ENCODE measurements at places on chromosomes 7 and 10.

DNA sequence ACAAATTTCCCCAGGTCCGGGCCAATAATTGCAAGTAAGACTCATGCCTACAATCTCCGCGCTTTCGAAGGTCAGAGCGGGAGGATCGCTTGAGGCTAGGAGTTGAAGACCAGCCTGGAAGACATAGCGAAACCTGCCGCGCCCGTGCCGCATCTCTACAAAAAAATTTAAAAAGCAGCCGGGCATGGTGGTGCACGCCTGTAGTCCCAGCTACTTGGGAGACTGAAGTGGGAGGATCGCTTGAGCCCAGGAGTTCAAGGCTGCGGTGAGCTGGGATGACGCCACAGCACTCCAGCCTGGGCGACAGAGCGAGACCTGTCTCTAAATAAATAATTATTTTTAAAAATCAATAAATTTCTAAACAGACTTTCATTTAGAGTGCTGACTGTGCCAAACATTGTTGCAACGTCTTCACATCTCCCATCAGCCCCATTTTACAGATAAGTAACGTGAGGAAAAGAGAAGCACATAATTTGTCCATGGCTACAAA lies 494 bp upstream of the CFAP43 start:
- DNase-seq = no peak

GRCh38 chr7:26868841-26869495 lies 4.6 kb upstream of the SKAP2 start:
- DNase-seq = no peak

DNA sequence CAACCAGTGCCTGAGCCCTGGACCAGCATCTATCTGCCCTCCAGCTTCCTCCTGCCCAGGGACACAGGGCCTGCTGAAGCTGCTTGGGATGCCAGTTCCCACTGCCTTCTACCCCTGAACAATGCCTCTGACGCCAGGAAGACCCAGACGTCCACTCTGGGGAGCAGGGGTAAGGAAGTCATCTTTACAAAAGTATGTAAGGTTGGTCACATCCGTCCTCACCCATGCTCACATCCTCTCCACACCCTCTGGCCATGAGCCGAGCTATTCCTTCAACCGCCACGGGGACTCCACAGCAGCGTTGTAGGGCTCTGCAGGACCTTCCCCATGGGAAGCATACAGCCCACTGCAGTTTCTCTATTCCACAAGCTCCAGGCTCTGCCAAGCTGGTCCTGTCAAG lies 58.5 kb downstream of the CLRN3 start:
- no peak for DNase-seq

- no peak for DNase-seq
These were observed 48.4 kb downstream of the BMPR1A start for GRCh38 chr10:86804805-86805204.

- no peak for DNase-seq
These were observed 152.9 kb downstream of the HGF start for GRCh38 chr7:81616951-81617350.

- DNase-seq = no peak
These were observed 54.9 kb downstream of the ZRANB1 start for GRCh38 chr10:124996854-124997215.

DNA sequence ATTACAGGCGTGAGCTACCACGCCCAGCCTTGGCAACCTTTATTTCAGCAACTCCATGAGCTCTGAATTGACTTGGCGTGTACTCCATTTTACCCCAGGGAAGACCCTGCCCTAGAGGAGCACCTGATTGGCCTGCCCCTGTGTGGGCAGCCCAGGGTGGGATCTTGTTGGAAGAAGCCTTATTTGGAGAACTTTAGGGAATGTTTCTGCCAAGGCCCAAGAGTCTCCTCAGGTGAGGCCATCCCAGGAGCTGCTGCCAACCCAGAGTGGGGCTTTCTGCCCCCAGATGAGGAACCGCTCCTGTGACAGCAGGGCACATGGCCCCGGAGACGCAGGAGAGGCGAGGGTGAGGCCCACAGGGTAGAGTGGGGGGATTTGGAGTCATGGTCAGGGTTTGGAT lies 42.0 kb downstream of the VWA2 start:
- DNase-seq = no peak

DNA sequence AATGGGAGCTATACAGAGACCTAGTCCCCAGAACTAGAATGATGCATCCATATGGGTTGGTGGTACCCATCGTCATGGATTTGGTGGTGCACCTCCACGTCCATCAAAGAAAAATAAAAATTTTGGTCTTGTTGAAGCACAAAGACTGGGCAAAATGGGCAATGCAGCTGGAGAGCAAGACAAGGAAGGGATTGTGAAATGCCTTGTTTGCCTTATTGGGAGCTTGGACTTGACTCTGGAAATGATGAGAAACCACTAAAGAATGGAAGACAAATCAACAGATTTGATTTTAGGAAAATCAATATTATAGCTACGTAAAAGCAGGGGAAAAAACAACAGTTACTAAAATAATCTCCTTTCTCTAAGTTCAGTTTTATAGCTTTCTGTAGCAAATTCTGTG lies 150.9 kb downstream of the CPED1 start:
- no peak for DNase-seq

DNA sequence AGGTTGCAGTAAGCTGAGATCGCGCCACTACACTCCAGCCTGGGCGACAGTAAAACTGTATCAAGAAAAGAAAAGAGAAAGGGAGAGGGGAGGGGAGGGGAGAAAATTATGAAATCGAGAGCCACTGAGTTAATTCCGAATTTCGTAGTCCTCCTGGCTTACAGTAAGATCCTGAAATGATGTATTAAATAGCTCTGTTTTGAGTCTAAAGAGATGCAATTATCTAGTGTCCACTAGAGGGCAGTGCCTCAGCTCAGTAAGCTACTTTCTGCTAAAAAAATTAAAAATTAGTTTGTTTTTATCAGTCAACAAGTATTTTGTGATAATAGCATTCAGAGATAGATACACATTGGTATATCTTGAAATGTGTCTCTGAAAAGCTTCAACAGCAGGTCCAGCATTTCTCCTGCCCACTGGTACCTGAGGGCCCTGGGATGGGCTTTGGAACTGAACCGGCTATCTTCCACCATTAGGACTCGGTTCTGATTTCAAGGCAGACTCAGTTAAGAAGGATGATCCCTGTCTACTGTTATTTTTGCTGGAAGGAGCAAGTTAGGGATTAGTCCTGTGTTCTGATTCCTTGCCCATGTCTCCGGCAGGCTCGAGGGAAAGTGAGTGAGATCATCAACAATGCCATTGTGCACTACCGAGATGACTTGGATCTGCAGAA lies 19.5 kb downstream of the TSPAN33 start:
- DNase-seq = no peak

GRCh38 chr10:83921984-83922860 lies 217.1 kb upstream of the GHITM start:
- no peak for DNase-seq

GRCh38 chr7:153010416-153010815 lies 250.9 kb downstream of the ACTR3B start:
- no peak for DNase-seq

GRCh38 chr10:25888627-25889026 lies 45.4 kb upstream of the MYO3A start:
- no peak for DNase-seq

DNA sequence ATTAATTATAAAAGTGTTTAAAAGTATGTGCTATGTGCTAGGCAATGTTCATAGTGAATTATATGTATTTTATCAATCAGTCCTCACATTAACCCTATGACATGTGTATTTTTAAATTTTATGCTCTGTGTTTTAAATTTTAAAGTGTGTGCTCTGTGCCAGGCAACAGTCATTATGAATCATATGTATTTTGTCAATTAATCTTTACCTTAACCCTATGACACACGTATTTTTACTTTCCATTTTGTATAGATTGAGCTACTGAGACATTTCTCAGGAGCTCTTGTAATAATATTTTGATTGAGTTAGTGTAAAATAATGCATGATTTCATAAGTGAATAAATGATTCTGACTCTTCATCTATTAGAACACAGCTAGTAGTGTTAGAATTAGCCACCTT lies 117.8 kb downstream of the THSD7A start:
- no peak for DNase-seq

DNA sequence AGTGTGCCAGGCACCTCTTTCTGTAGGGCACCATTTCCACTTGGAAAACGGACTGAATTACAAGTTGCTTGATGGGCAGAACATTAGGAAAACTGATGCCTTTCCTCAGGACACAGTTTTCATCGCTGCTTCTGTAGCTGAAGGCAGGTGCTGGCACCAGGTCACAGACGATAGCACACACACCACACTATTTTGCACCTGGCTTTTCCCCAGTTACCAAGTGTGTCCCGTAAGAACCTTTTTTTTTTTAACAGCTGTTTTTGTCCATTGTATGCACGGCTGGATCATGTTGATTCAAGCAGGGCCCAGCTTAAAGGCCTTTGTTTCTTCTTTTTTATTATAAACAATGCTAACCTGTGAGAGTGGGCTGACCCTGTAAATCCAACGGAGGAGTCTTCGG lies 1.3 kb upstream of the GET4 start:
- no peak for DNase-seq

GRCh38 chr7:23184709-23185359 lies 3.0 kb downstream of the NUP42 start:
- DNase-seq = no peak

DNA sequence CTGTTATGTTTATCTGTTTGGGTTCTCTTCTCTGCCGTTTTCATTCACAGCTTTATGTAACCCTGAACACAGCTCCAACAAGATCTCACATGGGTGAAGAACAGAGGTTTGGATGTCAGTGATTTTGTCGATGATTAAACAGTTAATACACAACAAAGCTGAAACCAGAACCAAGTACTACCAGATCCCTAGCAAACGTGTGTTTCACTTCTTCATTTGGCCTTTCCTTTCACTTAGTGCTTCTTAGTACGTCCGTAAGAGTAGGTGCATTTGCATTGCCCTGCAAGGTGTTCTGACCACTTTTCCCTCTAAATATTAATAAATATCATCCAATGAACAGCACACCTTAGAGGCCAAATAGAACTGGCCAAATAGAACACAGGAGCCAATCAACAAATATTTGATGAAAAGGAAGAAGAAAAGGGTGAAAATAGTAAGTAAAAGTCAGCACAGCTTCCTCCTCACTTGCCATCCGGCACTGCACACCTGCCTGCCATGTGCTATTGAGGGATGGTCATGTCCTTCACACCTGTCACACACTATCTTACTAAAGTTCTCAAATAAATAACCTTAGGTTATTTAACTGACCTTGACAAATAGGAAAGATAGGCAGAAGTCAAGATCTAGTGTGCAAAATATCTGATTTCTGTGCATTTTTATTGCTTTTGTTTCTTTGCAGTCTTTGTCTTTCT lies 252.6 kb upstream of the ANKRD30A start:
- DNase-seq = no peak

- no peak for DNase-seq
These were observed 242.1 kb downstream of the CDC14C start for GRCh38 chr7:49166441-49166840.

GRCh38 chr10:88390041-88390440 lies 193.1 kb downstream of the RNLS start:
- no peak for DNase-seq

- DNase-seq = no peak
These were observed 28.1 kb downstream of the ARL4A start for GRCh38 chr7:12715372-12716133.

DNA sequence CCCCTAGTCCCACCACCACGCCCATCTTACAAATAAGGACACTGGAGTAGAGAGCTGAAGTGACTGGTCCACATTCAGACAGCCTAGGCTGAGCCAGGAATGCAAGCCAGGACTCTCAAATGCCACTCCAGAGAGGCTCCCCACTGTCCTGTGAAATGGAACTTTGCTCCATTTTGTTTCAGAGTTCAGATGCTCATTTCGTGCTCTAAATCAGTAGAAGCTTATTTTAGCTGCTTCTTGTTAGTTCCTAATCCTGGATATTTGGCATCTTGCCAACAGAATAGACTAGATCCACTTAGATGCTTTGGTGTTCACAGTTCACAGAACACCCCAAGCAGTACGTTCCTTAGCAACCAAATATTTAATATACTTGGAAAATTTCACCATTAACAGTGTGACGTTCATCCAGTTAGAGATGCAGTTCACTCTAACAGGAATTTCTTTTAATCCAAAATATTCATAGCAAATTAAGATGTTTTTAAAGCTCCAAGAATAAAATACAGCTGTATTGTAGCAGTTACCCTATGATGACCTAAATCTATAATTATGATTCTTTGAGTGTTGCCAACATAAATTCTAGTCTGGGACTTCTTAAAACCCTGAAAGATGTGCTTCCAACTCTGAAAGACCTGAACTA lies 7.3 kb downstream of the MMP21 start:
- no peak for DNase-seq

DNA sequence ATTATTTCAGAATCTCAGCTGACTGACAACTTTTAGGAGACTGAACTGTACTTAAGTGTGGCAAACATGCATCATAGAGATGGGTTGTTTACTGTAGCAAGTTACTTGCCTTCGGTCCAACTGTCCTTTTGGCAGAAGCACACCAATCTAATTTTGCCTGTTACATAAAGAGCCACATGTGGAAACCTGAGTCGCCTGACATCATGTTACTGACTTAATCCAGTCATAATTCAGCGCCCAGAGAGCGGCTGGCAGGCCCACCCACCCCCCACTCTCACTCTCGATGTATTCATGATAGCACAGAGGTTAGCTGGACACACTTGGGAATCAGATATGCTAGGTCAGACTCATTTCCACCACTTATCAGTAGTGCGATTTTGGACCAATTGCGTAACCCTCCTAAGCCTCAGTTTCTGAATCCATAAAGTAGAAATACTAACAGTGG lies 57.3 kb upstream of the CAPZA2 start:
- DNase-seq = no peak

GRCh38 chr10:3784510-3785250 lies at the start of gene KLF6:
TSS of gene KLF6 (minus strand) at chr10:3785209. CDS start at chr10:3785014, 195 bp downstream.
- DNase-seq = no peak

GRCh38 chr7:289756-290553 lies at the start of gene FOXL3:
TSS of gene FOXL3 (plus strand) at chr7:290170. CDS start at chr7:290170, 0 bp downstream.
- no peak for DNase-seq

DNA sequence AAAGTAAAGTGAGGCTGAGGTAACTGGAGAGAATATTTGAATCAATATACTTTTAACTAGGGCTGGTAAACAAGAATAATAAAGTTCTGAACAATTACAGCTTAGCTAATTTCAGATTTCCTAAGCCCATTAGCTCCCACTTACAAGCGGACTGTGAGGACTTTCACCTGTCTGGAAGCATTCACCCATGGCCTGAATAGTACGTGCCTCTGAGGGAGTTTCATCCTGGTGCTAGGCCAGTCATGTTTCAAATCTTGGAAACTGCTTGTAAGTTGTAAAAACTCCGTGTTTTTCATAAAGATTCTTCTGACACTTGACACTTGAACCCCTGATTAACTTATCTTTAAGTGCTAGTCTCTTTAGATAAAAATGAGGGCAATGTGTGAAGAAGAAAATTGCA lies 975.2 kb upstream of the GHITM start:
- no peak for DNase-seq

DNA sequence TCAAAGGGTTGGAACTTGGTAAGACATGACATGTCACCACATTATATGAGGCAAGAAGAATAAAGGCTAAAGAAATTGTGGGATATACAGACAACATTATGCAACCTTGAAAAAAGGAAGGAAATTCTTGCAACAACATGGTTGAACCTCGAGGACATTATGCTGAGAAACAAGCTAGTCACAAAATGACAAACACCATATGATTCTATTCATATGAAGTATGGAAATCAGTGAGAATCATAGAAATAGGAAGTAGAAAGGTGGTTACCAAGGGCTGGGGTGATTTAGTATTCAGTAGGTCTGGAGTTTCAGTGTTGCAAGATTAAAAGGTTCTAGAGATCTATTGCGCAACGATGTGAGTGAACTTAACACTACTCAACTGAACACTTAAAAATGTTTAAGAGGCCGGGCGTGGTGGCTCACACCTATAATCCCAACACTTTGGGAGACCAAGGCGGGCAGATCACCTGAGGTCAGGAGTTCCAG lies 126.9 kb upstream of the TBX20 start:
- DNase-seq = no peak
